RKO (cell line): ENCODE measurements at places on chromosomes 4 and X.

DNA sequence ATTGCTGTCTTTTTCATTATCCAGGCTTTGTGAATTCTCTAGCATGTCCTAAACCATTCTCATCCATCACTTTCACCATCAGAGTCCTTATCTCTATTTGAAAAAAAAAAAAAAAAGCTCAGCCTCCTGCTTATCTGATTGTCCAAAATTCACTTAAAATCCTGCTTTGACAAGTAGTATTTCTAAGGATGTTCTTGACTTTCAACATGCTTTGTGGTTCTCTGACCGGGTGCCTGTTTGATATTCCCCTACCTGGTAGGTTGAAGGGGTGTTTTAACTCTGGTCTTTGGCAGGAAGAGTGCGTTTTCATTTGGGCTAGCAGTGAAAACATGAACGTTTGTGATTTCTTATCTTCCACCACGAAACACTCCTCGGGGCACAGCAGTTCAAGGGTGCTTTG lies 17.3 kb upstream of the BBS12 start:
- DNase-seq: no peak

GRCh38 chrX:129540068-129540653 lies at the start of gene OCRL:
Gene OCRL (plus strand): TSS chrX:129540259. CDS start chrX:129540440, 181 bp downstream.
- peak; percentile 67 for DNase-seq

- DNase-seq: no peak
These were observed 143.0 kb downstream of the AFF2 start for GRCh38 chrX:148643460-148643859.

DNA sequence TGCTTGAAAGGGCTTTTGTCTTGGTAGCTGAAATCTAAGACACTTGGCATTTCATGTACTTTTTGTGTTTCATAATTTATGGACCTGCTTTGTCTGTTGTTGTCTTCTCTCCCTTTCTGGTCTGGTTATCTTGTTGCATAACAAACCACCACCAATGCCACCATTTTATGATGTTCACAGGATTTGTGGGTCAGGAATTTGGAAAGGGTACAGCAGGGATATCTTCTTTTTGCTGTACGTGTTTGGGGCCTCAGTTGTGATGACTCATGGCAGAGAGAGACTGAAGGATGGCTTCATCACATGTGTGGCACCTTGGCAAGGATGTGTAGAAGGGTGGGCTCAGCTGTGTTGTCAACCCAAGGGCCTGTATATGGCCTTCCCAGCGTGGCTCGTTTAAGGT lies 35.2 kb downstream of the KDM6A start:
- DNase-seq: no peak

DNA sequence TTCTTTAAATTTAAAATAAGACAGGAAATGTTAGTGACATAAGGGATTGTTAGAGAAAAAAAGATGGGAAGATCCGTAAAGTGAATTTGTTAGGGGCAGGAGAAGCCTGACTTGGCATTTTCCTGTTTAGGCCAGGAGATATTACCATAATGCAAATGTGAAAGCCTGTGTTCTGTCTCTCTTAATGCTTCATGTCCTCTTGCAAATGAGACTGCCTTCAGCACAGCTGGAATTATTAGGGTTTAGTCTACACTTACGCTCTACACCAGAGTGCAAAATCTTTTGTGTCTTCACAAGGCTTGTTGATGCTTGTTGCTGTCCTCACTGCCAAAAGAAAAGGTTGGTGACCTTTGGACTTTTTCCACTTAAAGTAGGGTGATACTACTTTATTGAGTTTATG lies 56.8 kb downstream of the JADE1 start:
- no peak for DNase-seq

GRCh38 chr4:100590325-100590724 lies 72.5 kb upstream of the EMCN start:
- no peak for DNase-seq

DNA sequence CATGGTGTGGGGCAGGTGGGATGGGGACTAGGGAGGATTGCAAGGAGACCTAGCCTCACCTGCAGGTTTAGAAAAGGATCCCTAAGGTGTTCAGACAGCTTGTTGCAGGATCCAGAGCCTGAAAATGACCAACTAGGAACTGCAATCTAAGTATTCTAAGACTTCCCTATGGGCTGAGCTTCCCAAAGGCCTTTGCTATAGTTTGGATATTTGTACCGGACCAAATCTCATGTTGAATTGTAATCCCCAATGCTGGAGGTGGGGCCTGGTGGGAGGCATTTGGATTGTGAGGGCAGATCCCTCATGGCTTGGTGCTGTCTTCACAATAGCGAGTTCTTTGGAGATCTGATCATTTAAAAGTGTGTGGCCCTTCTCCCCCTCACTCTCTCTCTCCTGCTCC lies 52.1 kb downstream of the GPC3 start:
- no peak for DNase-seq

- no peak for DNase-seq
These were observed 79.1 kb downstream of the ELOVL6 start for GRCh38 chr4:110119337-110119736.

DNA sequence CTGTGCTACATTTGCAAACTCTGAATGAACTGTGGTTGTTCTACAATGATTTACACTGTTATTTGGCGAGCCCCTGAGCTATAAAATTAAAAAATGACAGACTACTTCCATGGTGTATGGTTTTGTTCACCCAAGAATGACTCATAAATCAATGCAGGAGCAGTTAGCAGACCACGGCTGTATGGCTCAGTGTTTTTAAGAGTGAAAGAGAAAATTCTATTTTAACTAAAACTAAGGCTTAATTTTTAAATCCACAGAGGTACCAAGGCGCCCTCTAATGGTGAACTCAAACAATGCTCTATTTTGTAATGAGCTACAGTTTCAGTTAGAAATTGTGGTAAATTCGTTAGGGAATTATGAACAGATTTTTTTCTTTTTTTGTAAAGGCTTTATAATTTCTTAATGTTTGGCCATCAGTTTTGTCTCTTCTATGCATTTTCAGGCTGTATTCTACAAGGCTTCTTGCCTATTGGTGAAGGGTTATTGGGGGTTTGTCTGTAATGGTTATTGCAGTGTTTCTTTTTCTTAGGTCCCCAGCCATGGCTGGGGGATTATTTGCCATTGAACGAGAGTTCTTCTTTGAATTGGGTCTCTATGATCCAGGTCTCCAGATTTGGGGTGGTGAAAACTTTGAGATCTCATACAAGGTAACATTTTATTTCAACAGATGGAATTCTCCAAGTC lies 32.5 kb downstream of the HMGB2 start:
- DNase-seq: no peak

DNA sequence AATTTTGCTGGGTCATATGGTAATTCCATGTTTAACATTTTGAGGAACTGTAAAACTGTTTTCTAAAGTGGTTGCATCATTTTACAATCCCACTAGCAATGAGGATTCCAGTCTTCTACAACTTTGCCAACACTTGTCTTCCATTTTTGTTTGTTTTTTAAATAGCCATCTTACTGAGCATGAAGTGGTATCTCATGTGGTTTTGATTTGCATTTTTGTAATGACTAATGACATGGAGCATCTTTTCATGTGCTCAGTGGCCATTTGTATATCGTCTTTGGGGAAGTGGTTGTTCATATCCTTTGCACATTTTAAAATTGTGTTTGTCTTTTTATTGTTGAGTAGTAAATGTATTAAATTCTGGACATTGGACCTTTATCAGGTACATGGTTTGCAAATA lies 94.7 kb downstream of the TMEM131L start:
- no peak for DNase-seq

DNA sequence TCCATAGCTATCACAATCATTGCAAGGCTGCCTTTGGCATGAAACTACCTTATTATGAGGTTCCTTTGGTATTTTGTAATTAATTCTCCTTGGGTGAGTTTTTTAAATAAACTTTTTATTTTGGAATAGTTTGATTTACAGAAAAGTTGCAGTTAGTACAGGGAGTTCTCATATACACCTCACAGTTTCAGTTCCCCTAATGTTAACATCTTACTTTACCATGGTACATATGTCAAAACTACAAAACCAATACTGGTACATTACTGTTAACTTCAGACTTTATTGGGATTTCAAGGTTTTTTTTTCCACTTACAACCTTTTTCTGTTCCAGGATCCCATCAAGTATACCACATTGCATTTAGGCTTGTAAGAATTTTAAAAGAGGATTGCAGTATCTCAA lies 52.0 kb upstream of the RGN start:
- DNase-seq: no peak

- no peak for DNase-seq
These were observed 8.8 kb downstream of the CEP44 start for GRCh38 chr4:174292473-174292872.

DNA sequence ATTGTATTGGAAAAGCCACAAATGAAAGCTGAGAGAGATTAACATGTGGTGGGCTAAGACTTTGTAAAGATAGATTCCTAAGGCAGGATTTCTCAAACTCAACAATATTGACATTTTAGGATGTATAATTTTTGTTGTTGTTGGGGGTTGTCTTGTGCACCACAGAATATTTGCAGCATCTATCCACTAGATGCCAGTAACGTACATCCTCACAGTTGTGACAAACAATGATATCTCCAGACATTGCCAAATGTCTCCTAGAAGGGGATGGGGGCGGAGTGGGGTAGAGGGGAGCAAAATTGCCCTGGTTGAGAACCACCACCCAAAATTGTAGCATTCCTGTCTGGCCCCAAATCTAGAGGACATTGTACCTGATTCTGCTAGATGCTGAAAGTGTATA lies 14.7 kb upstream of the CBR4 start:
- peak; percentile 58 for DNase-seq

GRCh38 chrX:155031657-155032056 lies 5.0 kb downstream of the FUNDC2 start:
- DNase-seq: no peak

DNA sequence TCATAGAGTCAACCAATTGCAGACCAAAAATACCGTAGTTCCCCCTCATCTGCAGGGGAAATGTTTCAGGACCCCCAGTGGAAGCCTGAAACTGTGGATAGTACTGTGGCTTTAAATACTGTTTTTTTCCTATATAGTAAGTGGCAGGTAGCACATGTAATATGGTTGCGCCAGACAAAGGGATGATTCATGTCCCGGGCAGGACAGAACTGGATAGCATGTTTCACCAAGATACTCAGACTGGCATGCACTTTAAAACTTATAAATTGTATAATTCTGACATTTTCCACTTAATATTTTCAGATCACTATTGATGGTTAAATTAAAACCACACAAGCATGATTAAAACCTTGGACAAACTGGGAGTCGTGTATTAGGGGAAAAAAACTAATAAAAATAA lies 276.3 kb upstream of the AGA start:
- DNase-seq: no peak

DNA sequence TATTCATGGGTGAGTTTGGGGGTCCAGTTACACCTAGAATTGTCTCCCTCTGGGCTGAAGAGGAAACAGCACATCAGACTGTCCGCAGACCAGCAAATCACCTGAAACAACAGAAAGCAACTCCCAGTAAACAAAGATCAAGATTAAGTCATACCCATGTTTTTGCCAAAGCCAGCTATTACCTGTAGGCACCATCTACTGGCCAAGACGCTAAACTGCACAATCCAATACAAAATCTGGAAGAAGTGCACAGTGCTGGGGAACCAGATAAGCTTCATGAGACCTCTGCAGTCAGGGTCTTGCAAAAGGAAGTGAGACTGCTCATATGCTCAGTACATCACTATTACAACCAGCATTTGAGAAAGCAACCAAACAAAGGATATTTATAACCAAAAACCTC lies 157.5 kb upstream of the ITM2A start:
- peak; percentile 40 for DNase-seq

GRCh38 chrX:97564496-97564895 lies 680.8 kb downstream of the RPA4 start:
- no peak for DNase-seq

DNA sequence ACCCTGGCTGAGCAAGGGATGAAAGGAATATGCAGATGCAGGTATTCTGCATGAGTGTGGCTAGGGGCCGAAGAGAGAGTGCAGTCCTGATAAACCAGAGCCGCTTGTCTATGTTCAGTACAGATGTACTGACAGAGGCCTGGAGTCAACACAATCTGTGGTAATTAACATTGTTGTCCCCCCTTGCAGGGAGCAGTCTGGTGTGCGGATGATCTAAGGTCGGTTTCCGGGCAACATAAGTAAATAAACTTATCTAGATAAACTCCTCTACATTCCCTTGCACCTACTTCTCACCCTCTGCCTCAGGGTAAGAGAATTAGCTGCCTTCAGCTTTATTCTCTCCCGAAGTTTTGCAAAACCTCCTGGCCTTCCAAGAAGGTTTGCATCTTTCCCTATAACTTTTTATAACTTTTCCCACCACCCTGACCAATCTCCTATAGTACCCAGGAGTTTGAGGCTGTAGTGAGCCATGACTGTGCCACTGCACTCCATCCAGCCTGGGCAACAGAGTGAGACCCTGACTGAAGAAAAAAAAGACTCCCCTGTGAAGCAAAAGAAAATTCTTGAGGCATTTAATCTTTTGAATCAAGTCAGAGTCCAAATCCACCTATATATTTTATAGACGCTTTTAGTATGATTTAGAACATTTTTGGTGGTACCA lies 26.6 kb downstream of the SNX25 start:
- no peak for DNase-seq

DNA sequence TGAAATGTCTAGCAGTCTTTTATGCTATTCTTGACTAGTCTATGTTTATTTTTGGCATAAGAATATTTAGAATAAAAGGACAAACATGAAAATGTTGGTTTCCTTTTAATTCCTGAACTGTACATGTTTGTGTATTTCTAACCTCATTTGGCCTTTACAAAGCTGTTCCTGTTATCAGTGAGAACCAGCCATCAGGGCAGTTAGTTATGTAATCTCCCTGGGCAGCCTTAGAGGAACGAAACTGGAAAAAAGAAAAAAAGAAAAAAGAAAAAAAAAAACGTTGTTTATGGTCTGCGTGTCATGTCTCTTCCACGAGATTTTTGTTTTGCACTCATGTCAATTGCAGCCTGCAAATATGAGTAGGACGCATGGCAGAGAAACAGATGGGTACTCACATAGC lies 193.7 kb downstream of the MAGEB5 start:
- DNase-seq: no peak

DNA sequence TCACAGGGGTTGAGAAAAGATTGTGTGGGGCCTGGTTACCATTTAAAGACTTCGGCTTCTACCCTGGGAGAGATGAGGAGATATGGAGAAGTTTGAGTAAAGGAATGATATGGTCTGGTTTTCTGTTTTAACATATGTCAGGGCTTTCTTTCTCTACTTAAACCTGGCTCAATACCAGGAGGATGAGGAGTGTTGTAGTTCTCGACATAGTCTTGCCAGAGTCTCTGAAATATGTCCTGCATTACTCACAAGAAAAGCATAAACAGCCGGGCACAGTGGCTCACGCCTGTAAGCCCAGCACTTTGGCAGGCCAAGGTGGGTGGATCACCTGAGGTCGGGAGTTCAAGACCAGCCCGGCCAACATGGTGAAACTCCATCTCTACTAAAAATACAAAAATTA lies 16.4 kb upstream of the ACE2 start:
- DNase-seq: no peak

DNA sequence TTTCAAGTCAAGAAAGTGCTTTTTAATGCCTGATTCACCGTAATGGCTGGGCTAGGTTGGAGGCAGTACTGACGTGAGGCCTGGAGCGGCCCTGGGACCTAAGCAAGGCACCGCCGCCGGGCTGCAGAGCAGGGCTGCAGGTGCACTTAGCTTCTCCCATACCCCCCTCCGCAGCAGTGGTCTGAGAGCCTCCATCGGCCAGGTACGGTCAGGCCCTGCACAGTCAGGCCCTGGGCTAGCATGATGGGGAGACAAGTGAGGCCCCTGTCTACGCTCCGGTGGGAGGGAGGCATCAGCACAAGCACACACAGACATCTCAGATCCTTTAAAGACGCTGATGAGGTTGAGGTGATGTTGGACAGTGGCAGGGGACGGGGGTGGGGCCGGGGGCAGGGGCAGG lies 4.7 kb downstream of the MAEA start:
- DNase-seq: no peak
